CD8-positive, alpha-beta T cell (primary cell): ENCODE measurements at places on chromosomes 1 and 21. TPM values are rescaled to one million over a fixed set of nuclear protein-coding genes. Genes with fewer than 3 reads are reported as not detected.

The CDC14A gene
- total RNA-seq: 136 TPM

The REN gene
- not detected for total RNA-seq

The HUNK gene
- not detected for total RNA-seq

The RNF186 gene
- not detected for total RNA-seq

The CHIA gene
- total RNA-seq: not detected

The PALMD gene
- not detected for total RNA-seq

The LCE1D gene
- total RNA-seq: not detected

The CHI3L2 gene
- total RNA-seq: 8.7 TPM

The HSF2BP gene
- total RNA-seq: 0.64 TPM

The LRRC38 gene
- not detected for total RNA-seq

The GIPC2 gene
- total RNA-seq: not detected

The ANKRD34A gene
- total RNA-seq: 0.62 TPM

The CDA gene
- total RNA-seq: not detected

The KIAA1614 gene
- total RNA-seq: 0.17 TPM
